ENCODE measurements at places on chromosomes 5 and 9.

GRCh38 chr9:112726428-112726827 lies 8.5 kb upstream of the INIP start:
- no peak for DNase-seq

- no peak for DNase-seq
These were observed 55.7 kb downstream of the THBS4 start for GRCh38 chr5:80090884-80091166.

DNA sequence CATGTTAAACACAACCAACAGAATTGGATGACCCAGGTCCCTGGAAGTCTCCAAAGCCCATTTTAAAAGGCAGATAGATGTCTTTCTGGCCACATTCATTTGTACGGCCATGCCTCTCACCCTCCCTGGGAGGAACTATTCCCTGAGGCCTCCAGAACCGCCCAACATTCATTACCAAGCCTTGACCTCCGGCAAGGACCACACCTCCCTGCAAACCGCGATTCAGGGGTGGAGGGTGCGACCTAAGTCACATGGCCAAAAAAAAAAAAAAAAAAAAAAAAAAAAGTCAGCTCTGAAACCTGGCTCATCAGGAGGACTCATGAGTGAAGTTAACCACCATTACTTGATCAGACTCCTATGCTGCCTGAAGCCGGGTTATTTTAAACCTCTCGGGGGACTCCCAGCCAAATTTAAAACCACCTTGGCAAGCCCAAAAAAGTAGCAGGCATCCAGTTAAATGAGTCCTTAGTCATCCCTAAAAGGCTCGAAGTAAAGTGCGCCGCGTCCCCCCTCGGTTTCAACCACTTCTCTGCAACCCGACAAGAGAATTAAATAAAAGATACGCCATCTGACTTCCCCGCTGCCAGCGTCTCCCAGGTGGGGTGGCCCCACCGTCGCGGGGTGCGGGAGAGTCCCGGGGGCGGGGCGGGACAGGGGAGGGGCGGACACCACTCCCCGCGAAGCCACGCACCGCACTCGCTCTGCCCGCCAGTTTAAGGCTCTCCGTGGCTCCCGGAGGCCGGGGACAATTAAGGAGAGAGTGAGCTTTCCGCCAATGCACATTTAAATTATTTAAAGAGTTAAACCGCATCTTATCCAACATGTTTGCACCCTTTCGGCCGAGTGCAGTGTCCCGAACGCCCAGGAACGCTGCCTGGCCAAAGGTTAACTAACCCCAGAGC lies 2.3 kb downstream of the KLF9 start:
- no peak for DNase-seq

GRCh38 chr9:14179449-14179848 lies 134.5 kb downstream of the NFIB start:
- no peak for DNase-seq

GRCh38 chr5:4570047-4570995 lies 569.8 kb upstream of the ADAMTS16 start:
- no peak for DNase-seq

DNA sequence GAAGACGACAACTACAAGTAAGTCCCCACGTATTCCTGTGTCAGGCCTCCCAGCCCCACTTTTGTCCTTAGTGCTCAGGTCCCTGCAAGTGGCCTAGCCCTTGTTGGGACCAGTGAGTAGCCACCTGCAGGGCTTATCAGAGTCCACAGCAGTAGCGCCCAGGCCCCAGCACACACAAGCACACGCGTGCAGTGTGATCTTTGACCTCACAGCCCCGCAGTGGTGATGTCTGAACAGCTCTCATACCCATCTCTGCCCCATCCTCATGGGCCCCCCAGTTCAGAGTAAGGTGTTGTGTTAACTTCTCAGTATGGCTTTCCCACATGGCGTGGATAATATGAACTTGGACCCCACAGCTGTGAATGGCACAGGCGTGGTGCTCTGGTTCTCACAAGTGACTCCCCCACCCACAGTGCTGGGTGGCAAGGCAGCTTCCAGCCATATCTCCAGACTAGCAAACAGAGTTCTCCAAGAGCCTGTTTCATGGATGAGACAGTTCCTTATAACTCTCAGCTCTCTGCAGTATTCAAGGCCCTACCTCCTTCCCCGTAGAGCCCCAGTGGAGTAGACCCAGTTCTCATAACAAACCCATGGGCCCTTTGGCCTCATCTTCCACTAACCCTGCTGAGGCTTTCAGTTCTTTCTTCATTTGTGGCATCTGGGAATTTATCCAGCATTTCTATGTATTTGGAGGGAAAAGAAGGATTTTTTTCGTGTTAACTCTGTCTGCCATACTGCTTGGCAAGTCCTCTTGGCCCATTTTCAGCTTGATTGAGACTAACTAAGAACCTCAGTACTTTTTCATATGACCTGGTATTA lies 46.5 kb upstream of the ANGPTL2 start:
- no peak for DNase-seq

Data from SK-N-MC (cell line).